ENCODE measurements at places on chromosomes 2 and 18.

GRCh38 chr2:229154381-229154780 is 116.7 kb downstream of the PID1 start:
- peak; percentile 46 for DNase-seq

GRCh38 chr2:190976521-190976920 is 37.5 kb downstream of the STAT1 start:
- DNase-seq = no peak

DNA sequence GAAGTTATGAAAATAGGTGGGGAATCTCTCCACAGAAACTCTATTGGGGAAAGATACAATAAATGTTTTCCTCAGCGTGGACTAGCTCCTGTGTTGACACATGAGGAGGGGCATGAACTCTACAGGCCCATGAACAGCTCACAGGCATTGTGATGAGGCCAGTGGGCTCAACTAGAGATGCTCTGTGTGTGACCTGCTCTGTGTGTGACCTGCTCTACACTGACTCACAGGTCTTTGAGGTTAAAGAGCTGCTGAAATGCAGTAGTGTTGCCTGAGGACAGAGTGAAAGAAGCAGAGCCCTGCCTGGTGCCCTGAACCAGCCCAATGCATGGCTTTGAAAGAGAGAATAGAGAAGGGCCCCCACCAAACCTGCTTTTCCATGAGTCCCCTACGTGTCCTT is 117.6 kb downstream of the MCFD2 start:
- no peak for DNase-seq

- peak; percentile 61 for DNase-seq
These were observed 14.7 kb downstream of the WNT10A start for GRCh38 chr2:218895326-218895725.

- DNase-seq = no peak
These were observed 240.6 kb upstream of the CXCR4 start for GRCh38 chr2:136358576-136358975.

GRCh38 chr2:37441055-37441454 is 96.6 kb downstream of the QPCT start:
- DNase-seq = no peak

GRCh38 chr2:216678813-216679657 is 16.3 kb downstream of the IGFBP5 start:
- no peak for DNase-seq

DNA sequence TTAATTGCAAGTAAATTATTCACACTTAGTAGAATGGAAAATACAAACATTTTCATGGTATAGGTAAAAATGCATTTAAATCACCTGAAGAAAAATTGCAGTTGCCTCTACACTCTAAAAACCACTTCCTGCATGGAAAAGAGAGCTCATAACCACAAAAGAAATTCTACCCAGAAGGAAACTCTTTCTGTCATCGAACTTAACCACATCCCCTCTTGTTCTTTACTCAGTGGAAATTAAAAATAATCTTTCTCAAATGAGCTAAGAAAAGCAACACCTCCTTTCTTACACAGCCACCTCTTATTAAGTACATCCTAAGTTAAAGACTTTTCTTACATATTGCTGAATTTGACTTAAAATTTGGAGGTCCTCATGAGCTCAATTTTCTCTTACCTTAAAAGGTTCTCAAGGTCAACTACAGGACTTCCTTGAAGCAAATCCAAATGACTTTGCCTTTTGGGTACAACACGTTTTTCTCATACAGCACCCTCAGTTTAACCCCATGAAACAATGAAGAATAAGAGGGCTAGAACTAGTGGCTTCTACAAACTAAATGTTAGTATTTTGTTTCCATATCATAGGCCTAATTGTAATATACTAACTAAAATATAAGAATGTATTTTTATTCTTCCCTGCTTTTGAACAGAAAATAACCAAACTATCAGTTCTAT is 109.1 kb upstream of the CRIM1 start:
- DNase-seq = no peak

DNA sequence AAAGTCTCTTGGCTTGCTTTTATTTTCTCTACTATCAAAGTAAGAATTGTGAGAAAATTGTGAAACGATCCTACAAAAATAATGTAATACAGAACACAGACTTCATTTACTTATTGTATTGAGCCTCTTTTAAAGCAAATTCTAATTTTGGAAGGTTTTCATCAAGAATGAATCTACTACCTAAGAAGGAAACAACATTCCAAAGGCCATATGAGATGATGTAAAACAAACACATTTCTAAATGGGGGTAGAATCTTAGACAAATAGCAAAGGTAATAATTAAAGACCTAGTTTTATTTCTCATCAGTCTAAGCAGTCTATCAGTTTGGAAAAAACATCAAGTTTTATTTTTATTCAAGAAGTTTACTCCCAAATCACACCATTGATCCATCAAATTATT is 20.6 kb downstream of the FN1 start:
- DNase-seq = no peak

GRCh38 chr2:43041173-43041591 is 185.2 kb downstream of the ZFP36L2 start:
- peak; percentile 43 for DNase-seq

- no peak for DNase-seq
These were observed 166.9 kb downstream of the PRPF40A start for GRCh38 chr2:152550386-152550785.

DNA sequence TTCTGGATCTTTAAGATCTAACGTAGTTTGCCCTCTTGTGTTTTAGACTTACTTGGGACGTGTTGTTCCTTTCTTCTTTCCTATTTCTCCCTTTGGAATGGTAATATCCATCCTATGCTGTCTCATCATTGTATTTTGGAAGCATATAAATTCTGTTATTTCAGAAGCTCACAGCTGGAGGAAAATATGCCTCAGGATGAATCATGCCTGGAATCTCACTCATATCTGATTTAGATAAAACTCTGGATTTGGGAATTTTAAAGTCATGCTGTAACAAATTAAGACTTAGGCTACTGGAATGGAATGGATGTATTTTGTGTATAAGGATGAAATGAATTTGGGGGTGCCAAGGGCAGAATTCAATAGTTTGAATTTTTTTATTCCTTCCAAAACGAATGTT is 245.2 kb upstream of the GULP1 start:
- no peak for DNase-seq

DNA sequence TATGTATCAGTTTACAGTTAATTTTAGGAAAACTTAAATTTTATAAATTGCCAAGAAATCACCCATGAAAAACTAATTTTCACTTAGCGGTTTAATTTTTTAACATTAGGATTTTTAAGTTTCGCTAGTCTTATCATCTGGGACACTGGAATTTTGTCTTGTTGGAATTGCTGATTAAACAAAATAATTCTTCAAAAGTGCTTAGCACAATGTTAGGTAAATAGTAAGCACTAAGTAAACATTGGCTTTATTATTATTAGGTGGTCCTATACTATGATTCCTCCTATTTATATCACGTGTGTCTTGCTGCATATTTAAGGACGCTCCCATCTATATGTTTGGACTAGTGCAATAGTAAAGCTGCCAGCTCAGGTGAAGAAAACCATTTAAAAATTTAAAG is 54.6 kb upstream of the MAP4K3 start:
- DNase-seq = no peak

- no peak for DNase-seq
These were observed 70.3 kb upstream of the DOCK10 start for GRCh38 chr2:225112362-225113126.

GRCh38 chr2:232568161-232568560 is 17.7 kb downstream of the EIF4E2 start:
- DNase-seq = peak; percentile 69

- DNase-seq = no peak
These were observed 11.0 kb downstream of the ZNF407 start for GRCh38 chr18:74608681-74609080.

DNA sequence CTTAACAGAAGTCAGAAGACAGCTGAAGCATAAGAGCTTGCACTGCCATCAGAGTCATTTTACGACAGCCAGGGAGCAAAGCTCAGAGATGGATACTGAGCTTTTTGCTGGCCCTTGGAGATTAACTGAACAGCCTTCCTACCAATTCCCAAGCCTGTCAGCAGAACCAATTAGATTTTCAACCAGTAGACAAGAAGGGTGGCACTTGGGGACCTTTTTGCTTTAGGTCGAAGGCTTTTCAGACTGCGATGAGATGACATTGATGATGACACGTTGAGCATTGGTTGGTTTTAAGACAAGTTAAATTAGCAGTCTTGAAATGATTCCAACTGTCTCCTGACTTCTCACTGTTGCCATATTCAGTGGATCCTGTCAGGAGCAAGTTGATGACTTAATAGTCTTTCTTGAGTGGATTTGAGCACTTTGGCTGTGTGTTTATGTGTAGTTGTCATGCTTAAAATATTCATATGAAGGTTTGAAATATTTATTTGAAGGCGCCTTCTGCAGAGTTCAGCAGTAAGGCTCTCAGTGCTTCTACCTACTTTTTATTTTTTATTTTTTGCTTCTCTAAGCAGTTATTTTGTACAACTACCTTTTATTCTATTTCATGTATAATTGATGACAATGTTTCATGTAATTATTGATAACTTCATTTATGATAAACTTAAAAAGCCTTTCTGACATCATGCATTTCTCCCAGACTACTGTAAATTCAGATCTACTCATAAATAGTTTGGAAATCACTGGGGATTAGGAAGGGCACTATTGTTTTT is 256.7 kb downstream of the CAMKMT start:
- DNase-seq = no peak

DNA sequence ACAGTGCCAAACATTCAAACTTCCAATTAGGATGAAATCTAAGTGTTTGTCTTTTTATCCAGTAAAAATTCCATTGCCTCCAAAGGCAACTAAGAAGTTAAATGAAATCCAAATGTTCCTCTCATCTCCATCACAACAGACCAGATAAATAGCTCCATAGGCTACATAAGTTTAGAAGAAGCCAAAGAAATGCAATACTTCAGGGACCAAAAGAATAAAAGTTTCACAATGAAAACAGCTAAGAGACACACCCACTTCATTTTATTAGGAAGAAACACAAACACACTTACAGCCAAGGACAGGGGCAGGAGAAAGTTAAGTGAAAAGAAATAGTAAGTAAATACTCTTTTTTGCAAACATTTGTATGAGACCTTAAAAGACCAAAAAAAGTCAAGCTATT is 88.5 kb upstream of the CCDC150 start:
- no peak for DNase-seq

DNA sequence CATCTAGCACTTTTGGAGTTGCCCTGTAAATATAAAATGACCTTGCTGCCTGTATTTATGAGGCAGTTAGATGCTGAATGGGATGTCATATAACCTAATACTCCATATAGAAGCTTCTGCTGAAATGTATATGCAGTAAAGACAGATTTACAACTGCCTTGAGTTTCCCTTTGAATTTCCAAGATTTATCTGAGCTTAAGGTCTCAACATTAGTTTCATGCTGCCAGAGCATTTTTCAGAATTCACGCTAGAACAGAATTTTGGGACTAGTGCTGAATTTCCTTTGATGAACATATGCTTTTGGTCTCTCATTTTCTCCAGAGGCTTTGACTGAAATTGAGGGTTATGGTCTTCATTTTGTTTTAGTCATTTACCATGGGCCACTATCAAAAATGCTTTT is 254.7 kb upstream of the FANCL start:
- DNase-seq = no peak

DNA sequence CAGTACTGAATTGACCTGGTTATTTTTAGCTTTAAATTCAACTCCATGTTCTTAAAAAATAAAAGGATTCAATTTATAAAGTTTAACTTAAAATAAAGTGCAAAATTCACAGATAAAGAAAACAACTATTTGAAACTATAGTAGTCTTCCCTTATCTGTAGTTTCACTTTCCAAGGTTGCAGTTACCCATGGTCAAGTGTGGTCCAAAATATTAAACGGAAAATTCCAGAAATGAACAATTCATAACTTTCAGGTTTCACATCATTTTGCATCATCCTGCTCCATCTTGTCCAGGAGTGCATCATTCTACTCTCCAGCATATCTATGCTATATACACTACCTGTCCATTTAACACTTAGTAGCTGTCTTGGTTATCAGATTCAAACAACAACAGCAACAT is 54.5 kb upstream of the ZNF804A start:
- DNase-seq = no peak

DNA sequence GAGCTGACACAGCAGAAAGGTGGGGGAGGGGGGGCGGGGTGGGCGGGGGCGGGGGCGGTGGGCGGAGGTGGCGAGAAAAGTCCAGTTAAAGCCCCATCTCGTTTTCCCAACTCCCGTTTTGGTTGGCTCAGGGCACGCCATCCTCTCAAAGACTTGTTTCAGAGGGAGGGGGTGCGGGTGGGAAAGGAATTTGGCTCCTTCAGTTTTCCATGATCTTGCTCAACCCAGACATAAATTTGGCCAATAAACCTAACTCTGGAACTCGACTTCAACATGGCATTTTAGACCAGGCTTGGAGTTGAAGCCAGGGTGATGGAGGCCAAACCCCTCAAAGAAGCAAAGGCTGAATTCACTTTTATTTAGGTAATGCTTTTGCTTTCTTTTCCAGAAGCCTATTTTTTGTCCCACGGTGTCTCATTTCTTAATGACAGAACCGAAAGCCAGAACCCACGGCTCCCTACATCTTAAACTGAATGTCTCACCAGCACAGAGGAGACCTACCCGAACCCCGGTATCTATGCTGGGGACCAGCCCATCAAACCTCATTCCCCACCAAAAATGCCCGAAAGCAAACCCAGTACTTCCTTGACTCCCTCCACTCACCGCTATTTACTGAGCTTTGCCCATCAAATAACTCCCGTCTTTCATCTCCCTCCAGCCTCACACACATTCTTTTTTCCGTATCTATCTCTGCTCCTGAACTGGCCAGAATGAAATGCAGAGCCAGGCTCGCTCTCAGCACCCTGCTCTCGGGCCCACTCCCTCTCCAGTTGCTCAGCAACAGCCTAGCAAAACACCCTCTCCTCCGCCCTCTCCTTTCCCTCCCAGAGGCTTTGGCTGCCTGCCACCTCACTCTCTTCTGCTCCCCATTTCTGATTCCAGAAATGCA is 4.3 kb downstream of the IGFBP5 start:
- no peak for DNase-seq

- DNase-seq = no peak
These were observed 269.3 kb upstream of the NCKAP5 start for GRCh38 chr2:133837441-133838094.

GRCh38 chr2:25724756-25725155 is 51.4 kb upstream of the DTNB start:
- no peak for DNase-seq

DNA sequence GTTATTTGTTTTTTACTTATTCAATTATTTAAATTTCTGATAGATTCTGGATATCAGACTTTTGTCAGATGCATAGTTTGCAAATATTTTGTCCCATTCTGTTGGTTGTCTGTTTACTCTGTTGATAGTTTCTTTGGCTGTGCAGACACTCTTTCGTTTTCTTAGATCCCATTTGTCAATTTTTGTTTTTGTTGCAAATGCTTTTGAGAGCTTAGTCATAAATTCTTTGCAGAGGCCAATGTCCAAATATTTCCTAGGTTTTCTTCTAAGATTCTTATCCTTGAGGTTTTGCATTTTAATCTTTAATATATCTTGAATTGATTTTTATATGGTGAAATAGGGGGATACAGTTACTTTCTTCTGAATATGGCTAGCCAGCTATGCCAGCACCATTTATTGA is 112.7 kb upstream of the SESTD1 start:
- DNase-seq = no peak

All from LoVo (cell line).